ENCODE measurements at places on chromosomes 5 and 9.
A peak's percentile ranks its signal among the peaks of the same experiment; 100 is the strongest.

GRCh38 chr9:110847671-110848070, 179.1 kb downstream of the MUSK start:
- peak; percentile 66 for DNase-seq

DNA sequence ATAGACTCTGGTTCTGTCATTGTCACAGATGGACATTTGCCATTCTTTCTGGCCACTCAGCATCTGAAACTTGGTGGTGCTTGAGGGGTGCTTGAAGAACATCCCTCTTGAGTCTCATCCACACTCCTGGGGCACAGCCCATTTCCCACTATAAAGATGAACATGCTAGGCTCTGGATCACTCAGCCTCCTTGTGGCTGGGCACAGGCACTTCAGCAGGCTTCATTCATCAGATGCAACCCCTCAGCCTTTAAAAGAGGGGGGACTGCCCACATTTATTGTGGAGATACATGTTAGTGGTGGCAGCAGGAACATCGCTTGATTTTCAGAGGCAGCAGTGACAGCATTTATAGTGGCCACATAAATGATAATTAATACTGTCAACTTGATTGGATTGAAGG, 124.7 kb upstream of the NIPBL start:
- DNase-seq: peak; percentile 35

GRCh38 chr5:154118893-154119336, 71.6 kb upstream of the GALNT10 start:
- no peak for DNase-seq

GRCh38 chr5:26329562-26330189, 708.7 kb downstream of the CDH9 start:
- DNase-seq: peak; percentile 25

DNA sequence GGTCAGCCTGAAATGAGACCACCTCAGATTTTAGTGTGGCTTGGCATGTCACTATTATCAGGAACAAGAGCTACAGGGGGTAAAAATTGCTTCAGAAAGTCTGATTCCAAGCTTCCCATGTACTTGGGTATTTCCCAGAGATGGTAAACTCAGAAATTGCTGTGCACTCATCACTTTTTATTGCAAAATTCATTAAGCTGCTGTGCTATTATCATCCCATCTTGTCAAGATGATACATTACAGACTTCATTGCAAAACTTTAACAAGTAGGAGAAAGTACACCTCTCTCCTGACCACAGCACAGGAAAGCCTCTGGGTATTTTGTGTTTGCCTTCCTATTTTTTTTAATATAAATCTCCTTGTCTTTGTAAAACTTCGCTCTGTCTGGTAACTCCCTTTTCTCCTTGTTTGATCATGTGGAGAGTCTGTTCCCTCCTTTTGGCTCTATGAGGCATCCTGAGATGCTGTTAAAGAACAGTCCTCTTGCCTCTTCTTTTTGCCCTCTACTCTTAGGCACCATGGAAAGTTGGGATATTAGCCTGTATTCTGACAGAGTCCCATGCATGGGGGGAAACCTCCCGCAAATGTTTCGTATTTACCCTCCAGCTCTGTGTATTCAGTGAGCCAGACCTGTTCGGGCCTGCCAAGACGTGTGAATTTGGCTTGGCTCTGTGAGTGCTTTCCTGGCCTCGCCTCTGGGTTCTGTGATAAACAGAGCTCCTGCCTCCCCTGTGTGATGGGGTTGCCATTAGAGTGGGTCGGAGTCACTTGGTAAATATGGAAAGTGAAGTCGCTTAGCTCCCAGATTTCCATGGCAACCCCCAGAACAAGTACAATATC, 260.7 kb downstream of the NR3C1 start:
- peak; percentile 39 for DNase-seq

DNA sequence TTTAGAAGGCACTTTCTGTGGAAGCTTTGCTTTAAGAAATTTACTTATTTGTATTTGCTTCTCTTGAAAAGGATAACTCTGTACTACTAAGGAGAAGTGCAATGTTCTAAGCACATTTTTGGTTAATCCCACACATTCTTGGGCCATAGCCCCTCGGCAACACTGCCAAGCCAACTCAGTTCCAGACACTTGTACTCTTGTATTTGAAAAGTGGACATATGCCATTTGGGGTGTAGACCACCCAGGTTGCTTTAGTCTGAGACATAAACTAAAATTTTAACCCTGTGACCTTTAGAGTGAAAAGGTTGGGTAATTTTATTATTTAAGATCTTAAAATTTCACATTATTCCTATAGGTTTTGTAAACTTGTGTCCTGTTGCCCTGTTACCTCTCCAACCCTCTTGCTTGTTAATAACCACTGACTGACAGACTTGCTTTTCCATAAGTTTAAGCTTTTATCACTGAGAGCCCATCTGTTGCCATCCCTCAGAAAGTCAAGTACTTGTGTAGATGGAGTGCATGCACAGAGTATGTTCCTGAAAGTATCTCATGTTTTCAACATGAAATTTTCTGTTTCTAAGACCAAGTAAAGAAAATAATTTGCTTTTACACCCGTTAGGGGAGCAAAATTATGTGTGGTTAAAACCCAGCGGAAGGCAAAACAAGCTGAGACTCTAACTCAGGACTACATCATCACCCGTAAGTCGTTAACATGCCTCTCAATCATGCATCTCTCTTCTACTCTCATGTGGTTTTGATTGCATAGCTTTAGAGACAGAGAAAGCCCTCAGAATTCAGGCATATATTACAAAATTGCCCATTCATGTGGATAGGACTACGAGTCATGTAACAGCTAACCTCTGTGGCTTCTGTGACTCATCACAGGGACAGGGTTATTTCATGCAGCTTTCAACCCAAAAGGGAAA, 117.3 kb downstream of the GDNF start:
- peak; percentile 78 for DNase-seq

- peak; percentile 63 for DNase-seq
Measured at GRCh38 chr9:103397868-103398600, 402.9 kb downstream of the CYLC2 start.
